NCI-H1417 treated with DMSO at 0.1 percent for 48 hours (cell line): ENCODE measurements at places on chromosomes 12 and 14.

DNA sequence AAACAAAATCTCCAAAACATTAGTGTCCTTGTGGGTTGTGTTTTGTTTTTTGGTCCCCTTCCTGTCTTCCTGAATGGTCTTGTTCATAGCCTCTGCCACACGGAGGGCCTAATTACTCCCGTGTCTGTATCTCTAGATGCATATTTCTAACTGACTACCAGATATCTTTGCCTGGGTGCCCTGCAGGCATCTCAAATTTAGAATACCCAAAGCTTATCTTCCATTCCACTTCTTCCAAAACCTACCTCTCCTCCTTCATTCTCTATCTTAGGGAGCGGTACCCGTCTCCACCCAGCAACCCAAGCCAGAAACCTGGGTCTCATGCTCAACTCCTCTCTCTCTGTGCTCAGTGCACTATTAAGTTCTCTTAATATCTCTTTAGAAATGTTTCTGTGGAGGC, 10.9 kb upstream of the METAP2 start:
- DNase-seq, result no peak

GRCh38 chr14:63933711-63934110, 80.9 kb downstream of the SYNE2 start:
- no peak for DNase-seq

GRCh38 chr12:68868043-68868790, 60.2 kb downstream of the MDM2 start:
- no peak for DNase-seq

DNA sequence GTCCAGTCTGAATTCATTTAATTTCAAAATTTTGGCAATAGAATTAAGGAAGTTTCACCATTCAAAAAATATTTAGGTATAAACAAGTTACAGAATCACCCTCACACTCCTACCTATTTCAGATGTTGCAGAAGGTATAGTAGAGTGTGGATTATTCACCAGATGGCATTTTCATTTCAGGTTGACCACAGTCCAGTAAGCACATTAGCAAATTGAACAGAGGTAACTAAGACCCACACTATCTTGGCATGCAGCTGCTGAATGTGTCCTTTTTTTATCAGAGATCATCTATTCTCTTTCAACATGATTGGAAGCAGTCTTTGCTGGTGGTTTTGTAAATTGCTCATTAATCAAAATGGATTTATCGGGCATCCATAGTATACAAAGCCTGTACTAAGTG, 151.8 kb upstream of the GARIN6 start:
- no peak for DNase-seq

DNA sequence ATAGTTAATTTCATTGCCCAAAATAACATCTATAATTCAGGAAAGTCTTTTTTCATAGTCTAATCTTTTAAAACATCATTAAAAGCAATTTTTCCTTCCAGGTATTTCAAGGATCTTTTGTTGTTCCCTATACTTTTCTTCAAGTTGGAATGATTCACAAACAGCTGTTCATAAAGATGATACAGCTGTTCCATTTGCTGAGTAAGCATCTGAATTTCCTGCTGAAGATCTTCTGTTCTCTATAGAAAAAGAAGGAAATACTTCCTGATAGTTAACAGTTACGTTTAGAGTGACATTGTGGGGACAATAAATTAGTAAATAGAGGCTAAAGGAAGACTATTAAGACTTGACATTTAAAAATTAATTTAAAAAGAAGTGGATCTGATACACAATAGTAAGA, 30.3 kb upstream of the ESR2 start:
- DNase-seq, result no peak
